Activated CD8-positive, alpha-beta memory T cell treated with anti-CD3 and anti-CD28 coated beads, Interleukin-2, amount 50 U/mL, for 48 hours (primary cell): ENCODE measurements at places on chromosomes 13 and 19.
A peak's percentile ranks its signal among the peaks of the same experiment; 100 is the strongest.

DNA sequence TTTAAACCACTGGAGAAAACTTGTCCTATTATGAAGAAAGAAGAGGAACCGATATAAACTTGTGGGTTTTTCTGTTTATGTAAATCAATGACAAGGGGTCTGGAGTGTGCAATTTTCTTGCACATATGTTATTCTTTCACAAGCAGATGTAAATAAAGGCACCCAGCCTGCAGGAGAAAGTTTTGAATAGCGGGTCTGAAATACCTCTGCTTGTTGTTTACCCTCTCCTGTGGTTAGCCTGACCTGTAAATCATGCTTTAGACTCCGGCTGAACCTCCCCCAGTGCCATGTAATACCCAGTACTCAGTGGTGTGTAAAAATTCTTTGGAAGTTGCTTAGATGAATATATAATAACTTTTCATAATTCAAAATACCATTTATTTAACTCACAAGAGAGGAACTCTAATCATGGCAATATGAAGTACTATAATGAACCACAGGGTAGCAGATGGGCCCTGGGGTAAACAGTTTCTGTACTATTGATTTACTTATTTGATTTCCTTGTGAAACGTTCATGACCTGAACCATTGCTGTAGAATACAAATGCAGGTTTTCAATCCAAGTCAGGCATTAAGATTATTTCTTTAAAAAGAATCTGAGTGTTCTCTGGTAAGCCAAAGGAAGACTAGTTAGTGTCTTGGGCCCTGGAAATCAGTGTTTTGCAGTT is 245.1 kb downstream of the LMO7 start:
- no peak for DNase-seq

DNA sequence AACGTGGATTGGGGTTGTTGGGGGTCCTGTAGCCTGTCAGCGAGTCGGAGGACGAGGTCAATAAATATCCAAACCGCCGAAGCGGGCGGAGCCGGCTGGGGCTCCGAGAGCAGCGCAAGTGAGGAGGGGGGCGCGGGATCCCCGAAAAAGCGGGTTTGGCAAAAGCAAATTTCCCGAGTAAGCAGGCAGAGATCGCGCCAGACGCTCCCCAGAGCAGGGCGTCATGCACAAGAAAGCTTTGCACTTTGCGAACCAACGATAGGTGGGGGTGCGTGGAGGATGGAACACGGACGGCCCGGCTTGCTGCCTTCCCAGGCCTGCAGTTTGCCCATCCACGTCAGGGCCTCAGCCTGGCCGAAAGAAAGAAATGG is 754 bp upstream of the SIX5 start:
- DNase-seq: no peak

DNA sequence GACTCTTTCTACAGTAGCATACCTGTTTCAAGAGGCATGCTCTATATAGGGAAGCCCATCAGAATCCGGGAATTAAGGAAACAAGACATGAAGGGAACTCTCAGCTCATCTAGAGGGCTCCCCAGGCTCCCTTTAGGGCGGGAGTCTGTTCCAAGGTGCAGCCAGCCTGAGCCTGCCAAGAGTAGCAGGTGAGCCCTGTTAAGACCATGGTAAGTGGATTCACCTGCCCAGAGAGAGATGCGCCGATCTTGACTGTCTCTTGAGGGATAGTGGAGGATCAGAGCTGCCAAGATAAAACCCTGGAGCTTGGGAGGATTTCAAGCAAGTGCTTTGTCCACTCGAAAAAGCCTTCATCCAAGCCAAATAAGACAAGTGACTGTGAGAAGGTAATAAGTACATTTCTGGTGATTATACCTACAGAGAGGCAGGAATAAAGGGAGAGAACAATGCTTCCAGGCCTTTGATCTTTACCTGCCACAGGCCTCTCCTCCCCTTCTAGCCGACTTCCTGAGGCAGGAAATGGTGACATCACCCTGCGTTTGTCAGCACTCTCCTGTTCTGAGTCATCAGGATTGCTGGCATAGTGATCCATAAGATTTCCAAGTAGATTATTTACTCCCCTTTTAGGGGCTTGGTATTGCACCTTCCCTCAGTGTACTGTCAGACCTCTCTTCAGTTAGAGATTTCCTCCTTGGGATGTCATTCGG is 31.5 kb downstream of the KLF5 start:
- no peak for DNase-seq

DNA sequence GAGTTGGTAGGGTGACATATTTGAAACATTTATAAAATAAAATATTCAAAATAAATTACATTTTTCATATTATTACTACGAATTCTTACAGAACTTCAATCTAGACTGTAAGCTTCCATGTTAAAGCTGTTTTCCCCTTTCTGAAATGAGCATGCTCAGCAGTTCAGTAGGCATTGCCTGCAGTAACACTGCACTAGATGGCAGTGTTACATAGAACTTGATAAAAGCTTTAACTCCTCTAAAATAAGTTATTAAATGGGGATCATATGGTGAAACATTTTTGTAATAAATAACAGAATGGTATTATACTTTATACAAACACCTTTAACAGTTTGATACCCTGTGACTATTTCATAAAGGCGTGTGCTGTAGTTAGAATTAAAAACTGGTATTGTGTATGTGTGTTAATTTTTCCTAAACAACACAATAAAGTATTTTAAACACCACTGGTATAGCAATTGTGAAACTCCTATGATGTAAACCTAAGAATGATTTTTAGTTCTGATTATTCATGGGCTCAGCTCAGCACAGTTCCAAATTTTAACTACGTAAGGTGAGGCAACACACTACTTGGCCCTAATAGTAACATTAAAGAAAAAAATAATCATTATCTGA is 11.6 kb upstream of the GPR18 start:
- DNase-seq: no peak

DNA sequence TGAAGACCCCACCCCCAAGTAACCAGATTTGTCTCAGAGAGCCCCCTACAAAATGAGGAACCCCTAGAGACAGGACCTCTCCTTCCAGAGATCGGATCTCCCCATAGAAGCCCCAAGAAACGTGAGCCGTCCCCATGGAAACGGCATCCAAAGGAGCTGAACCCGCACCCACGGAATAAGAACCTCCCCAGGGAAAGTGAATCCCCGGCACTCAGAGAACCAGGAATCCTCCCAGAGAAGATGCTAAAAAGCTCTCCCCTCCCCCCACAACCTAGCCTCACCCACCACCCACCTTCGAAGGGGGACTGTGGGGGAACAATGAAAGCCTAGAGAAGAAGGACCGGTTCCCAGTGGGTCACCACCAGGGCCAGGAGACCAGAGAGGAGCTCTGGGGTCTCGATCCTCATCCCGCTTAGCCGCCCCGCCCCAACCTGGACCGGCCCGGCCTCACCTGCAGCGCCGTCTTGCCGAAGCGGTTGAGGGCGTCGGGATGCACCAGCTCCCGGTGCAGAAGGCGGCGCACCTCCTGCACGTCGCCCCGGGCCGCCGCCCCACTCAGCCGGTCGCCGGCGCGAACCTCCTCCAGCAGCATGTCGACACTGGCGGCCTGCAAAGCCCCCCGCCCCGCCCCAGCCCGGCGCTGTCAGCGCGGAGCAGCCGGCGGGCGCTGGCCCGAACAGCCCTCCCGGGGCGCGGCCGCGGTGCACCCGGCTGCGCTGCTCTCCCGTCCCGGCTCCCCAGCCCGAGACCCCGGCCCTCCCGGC is 535 bp downstream of the CDKN2D start:
- DNase-seq: peak; percentile 82

DNA sequence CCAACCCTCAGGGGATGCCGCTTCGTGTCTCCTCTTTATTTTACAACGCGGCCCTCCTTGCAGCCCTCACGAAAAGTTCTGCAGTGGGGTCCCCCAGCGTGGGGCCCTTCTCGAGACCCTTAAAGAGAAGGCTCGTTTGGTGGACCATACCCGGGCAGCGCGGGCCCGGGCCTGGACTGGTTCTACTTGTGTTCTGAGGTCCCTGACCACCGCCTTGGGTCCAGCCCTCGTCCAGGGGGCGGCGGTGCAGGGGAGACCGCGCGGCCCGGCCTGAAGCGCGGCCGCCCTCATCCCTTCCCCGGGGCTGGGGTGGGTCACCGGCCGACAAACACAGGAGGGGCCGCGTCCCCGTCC is 400 bp upstream of the SERP2 start:
- DNase-seq: no peak

- no peak for DNase-seq
These were observed 181.8 kb downstream of the KATNAL1 start for GRCh38 chr13:30125422-30126073.
